ELR (cell line): ENCODE measurements at places on chromosomes 11 and 22.
A peak's percentile ranks its signal among the peaks of the same experiment; 100 is the strongest.

GRCh38 chr11:96763244-96763643, 373.4 kb downstream of the JRKL start:
- no peak for DNase-seq

DNA sequence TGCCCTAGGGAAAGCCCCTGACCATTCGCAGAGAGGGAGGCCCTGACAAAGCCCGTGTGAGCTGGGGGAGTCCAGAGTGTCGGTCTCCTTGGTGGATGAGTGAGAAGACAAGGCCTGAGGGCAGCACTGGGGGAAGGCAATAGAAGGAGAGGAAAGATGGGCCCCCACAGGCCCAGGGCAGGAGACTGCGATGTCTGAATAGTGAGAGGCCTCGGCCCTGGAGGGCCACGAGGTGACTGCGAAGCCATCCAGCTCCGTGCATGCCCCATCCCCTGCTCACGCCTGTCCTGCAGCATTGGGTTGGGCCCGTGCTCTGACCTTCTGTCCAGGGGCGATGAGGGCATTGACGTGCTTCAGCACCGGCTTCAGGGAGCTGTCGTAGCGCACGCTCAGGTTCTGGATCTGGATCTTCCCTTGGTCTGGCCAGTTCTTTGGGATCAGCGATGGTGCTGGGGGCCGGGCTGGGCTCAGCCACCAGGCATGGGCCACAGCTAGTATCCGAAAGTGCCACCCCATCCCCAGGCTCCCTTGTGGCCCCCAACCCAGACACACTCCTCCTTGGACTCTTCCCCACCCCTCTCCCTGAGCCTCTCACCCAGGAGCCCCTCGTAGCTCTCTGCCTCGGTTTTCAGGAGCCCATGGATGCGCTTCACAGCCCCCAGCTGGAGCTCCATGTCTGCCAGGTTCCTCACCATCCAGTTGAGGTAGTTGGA, 8.3 kb upstream of the KCNJ11 start:
- DNase-seq, result no peak

GRCh38 chr11:113420808-113421207, 33.2 kb downstream of the ANKK1 start:
- DNase-seq, result no peak

GRCh38 chr11:47393163-47394049, 15.0 kb upstream of the SLC39A13 start:
- peak; percentile 50 for DNase-seq
